T1000 (cell line): ENCODE measurements at places on chromosomes 3 and 15.

- DNase-seq = no peak
These were observed 18.8 kb downstream of the CLASP2 start for GRCh38 chr3:33699275-33699674.

DNA sequence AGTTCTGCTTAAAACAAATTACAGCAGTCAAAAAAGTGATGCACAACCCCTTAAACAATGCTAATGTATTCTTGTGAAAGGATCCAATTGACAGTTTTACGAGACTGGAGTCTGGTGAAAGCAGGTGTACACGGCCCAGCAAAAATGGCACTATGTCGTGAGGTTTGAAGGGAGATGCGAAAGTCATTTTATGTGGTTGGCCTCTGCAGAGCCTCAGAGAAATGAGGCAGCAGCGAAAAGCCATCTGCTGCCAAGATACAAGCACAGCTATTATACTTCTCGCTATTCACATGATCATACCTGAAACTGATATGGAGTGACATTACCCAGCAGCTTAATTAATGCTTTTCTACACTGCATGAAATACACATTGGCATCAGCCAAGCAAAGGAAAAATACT lies 36.4 kb downstream of the MECOM start:
- DNase-seq = no peak

GRCh38 chr3:194718079-194718478 lies 32.4 kb downstream of the FAM43A start:
- no peak for DNase-seq

DNA sequence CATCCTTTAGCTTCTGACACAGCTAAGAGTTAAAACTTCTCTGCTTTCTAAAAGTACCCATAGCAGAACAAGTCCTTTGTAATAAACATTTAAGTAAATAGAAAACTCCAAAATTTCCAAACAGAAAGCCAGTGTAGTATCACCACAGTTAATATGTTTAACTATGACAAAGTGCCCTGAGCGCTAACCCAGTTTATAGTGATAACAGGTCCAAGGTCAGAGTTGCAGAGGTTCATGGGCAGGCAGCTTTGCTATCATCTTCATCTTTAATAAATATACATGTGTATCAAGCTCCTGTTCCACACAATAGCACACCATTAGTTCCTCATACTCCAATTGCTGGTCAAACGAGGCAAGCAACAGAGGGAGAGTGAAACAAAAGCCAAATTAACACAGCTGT lies 12.4 kb upstream of the TOP2B start:
- DNase-seq = no peak

- no peak for DNase-seq
These were observed 44.6 kb downstream of the CD47 start for GRCh38 chr3:108046247-108046646.

- no peak for DNase-seq
These were observed 176.4 kb downstream of the APBA2 start for GRCh38 chr15:29062179-29062591.

GRCh38 chr3:73432023-73432705 lies 192.6 kb downstream of the PDZRN3 start:
- DNase-seq = no peak

GRCh38 chr15:78129751-78130287 lies 1.4 kb downstream of the CIB2 start:
- no peak for DNase-seq

- no peak for DNase-seq
These were observed 821 bp upstream of the MAGI1 start for GRCh38 chr3:66039590-66039887.

DNA sequence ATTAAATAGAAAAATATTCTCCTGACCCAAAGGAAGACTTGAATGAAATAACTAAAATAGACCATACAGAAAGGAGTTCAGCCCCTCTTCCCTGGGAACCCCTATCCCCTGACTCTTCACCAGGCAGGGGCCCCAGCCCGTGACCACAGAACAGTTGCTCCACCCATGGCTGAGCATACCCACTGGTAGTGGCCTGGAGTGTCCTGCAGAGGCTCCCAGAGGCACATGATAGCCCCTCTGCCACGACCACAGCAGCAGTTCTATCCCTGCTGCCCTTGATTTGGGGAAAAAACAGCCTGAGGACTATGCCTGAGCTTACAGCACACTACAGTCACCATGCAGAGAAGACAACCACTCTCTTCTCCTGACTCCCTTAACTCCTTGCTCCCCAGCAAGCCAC lies 31.8 kb downstream of the TTC14 start:
- no peak for DNase-seq

DNA sequence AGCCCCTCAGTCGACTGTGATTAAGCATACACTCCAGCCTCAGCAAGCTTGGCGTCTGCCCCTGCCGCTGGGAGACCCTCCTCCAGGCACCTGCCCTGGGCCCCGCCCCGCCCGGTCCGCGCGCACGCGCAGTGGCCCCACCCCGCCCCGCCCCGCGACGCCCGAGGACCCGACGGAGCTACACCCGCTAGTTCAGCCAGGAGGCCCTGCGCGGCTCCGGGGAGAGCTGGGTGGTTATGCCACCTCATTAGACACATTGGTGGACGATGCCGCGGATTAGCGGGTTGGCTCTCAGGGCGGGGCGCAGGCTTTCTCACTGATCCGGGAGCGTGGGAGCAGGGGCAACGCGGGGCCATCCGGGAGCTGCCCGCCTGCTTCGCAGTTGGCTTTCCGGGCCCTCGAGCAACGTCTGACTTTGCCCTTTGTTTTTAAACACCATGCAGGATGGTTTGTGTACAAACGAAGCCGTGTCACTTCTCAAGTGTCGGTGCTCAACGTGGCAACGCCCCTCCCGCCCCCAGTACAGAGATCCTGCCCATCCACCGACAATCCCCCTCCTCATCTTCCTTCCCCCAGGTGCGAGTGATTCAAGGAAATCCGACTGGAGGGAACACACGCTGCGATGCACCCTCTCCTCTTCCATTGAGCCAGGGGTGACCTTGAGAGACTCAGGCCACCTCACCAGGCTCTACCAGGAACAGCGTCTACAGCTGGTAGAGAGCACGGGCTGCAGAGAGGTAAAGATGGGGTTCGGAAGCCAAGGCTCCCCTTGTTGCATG lies 109.3 kb downstream of the SHQ1 start:
- no peak for DNase-seq

GRCh38 chr15:40243126-40243810 lies 4.4 kb downstream of the PAK6 start:
- DNase-seq = no peak

- no peak for DNase-seq
These were observed 151.8 kb downstream of the KCNAB1 start for GRCh38 chr3:156271995-156272719.

- no peak for DNase-seq
These were observed 325.3 kb upstream of the ADAMTS9 start for GRCh38 chr3:65013053-65013452.

DNA sequence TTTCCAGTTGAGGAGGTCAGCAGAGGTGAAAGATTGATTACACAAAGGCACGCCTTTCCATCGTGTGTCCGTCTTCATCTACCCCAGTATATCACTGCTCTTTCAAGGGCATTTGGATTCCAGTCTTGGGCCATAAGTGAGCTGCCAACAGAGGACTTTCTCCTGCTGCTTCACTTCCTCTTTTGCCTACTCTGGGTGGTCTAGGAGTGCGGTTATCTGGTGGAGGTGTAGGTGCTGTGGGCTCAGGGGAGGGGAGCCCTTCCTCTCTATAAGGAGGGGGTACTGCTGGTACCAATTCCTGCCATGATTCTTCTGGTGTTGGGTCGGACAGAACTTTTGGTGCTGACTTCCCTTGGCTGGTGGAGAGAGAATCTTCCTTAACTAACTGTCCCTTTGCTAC lies 83.1 kb upstream of the VEPH1 start:
- DNase-seq = no peak

DNA sequence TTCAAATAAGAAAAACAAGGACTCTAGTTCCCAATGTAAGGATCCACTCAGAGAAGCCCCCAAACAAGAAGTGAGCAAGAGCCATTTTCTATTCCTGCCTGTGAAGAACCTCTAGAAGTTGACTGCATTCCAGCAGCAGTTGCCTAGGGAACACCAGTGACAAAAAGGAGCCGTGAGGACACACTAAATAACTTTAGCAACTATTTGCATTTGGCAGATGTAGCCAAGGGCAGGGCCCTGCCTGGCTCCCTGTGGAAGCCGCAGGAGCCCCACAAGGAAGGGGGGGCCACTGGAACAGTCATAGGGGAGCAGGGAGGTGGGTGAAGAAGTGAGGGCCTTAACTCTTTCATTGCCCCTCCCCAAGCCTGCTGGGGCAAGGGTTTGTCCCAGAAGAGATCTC lies 470.2 kb upstream of the PROK2 start:
- no peak for DNase-seq

DNA sequence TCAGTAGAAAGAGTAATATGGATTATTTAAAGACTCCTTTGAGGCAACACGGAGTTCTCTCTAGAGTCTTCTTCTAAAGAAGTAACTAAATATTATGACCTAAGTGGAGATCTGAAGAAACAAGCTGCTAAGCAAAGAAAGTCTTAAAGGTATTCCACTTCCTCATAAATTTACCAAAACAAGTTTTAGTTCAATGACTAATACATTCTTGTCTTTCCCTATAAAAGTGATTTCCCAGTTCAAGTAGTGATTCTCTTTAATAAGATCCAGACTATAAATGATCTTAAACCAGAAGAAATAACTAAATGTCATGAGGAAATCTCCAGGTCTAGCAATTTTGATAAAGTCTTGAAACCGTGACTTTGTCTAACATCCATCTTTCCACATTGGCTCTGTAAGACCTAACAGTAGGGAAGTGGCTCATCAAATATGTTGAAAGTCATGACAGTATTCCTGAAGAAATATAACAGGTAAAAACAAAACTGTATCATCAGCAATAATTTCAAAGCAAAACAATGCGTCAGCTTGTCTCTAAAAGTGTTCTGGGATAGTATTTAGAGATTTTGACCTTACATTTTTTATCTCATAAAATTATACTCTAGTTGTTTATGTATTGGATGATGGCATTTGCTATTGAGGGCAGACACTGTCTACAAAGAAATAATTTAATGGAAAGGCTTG lies 51.8 kb upstream of the NEDD4 start:
- no peak for DNase-seq

GRCh38 chr15:75059607-75060006 lies 36.2 kb downstream of the PPCDC start:
- DNase-seq = no peak

DNA sequence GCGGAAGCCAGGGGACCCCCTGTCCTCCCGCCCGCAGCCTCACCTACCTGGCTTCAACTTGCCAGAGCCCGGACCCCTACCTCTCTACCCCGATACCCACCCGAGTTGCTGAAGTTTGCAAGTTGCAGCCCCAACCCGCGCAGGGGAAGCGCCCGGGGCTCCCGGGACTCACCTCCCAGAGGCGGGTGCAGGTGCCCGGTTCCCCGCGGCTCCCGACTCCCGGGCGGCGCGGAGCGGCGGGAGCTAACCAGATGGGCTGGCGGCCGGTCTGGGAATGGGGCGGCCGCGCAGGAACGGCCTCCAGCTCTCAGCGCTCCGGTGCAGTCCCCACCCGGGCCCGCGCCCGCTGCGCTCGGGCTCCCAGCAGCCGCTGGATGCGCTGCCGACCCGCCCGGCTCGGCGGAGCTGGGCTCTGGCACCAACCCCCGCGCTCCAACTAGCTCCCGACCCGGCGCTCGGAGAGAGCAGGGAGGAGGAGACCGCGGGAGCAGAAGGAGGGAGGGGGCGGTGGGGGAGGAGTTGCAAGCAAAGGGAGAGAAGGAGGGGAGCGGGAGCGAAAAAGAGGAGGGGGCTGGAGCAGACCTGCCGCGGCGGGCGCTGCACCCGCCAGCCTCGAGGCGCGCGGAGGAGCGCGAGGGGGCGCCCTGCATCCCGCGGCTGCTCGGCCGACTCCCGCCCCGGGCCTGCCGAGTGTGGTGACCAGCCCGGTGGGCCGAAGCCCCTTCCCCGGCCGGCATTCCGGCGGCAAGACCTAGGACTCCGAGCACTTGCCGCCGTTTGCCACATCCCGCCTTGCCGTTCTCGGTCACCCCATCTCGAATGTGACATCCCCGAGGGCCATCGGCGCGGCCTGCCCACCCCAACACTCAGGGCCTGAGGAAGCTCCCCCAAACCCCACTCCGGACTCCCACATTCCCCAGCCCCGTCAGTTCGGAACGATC lies at the start of gene SEMA5B:
Gene SEMA5B (minus strand): TSS at position 472 of the 941 bp plus-strand sequence. CDS start 66,500 bp downstream, outside the sequence.
- no peak for DNase-seq

DNA sequence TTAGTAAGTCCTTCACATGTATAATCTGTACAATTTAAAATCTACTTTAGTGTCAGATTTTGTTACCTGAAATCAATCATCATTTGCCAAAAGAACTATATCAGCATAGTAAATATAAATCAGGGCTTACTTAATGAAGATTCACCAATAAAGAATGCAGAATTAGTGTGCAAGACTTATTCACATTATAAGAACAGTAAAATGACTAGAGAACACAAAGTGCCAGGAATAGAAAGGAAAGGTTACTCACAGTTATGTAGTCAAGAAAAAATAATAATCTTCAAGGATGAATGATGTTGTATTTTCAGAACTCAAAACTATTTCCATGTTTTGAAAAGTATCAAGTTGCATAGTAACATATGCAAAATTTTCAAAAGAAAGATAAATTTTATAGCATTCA lies 891.9 kb downstream of the ROBO1 start:
- no peak for DNase-seq

- no peak for DNase-seq
These were observed 33.2 kb downstream of the CAPN3 start for GRCh38 chr15:42392309-42393024.

GRCh38 chr3:156688632-156689452 lies 14.5 kb downstream of the TIPARP start:
- no peak for DNase-seq

DNA sequence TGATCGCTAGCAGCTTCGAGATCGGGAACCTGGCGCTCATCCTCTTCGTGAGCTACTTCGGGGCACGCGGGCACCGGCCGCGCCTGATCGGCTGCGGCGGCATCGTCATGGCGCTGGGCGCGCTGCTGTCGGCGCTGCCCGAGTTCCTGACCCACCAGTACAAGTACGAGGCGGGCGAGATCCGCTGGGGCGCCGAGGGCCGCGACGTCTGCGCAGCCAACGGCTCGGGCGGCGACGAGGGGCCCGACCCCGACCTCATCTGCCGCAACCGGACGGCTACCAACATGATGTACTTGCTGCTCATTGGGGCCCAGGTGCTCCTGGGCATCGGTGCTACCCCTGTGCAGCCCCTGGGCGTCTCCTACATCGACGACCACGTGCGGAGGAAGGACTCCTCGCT lies 62.5 kb downstream of the SLCO3A1 start:
- DNase-seq = no peak

DNA sequence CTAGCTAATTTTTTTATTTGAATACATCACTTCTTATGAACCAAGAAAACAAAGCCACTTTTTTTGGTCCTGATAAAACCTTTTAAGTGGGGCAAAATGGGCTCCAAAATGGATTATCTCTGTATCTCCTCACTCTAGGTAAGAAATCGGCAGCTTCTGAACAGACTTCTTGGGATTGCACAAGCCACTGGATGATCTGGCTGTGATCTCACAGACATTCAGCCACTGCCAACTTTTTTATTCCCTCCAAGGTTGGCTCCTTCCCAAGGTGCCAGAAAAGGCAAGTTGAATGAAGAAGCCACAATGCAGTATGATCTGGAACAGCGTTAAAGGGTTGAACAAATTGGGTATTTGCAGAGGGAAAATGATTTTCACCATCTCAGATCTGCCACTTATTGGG lies 73.2 kb downstream of the PRICKLE2 start:
- no peak for DNase-seq

- no peak for DNase-seq
These were observed 2.8 kb downstream of the EFHB start for GRCh38 chr3:19931180-19931692.
